Placental pericyte (primary cell): ENCODE measurements at places on chromosomes 7 and 10. TPM values are rescaled to one million over a fixed set of nuclear protein-coding genes. Genes with fewer than 3 reads are reported as not detected.

The ZRANB1 gene
- 24.3 and 26.3 TPM in 2 replicates for total RNA-seq

The TWIST1 gene
- total RNA-seq: 34.4 and 35.5 TPM in 2 replicates

The STEAP1 gene
- total RNA-seq: 7.4 and 56.8 TPM in 2 replicates

The IDI2 gene
- total RNA-seq: not detected in 2 replicates

The TMEM236 gene
- total RNA-seq: under 0.01 and 0.14 TPM in 2 replicates

The ODAD2 gene
- total RNA-seq: 0.22 and 1.0 TPM in 2 replicates

The CHAT gene
- not detected in 2 replicates for total RNA-seq

The HTR7 gene
- 13.5 and 18.2 TPM in 2 replicates for total RNA-seq

The MSMB gene
- total RNA-seq: not detected in 2 replicates

The SFRP4 gene
- 0.14 TPM in 1 of 2 replicates, not detected in the other for total RNA-seq

The KAZALD1 gene
- total RNA-seq: 7.9 and 12.2 TPM in 2 replicates

The NME8 gene
- not detected in 2 replicates for total RNA-seq

The DNAAF5 gene
- 33.3 and 59.1 TPM in 2 replicates for total RNA-seq

The CCDC201 gene
- not detected in 2 replicates for total RNA-seq
